ENCODE measurements at places on chromosomes 2 and 18. TPM values are rescaled to one million over a fixed set of nuclear protein-coding genes. Genes with fewer than 3 reads are reported as not detected.

OSR1 gene
- total RNA-seq: 20.8 TPM

PLEKHM3 gene
- total RNA-seq: 7.7 TPM

RBKS gene
- total RNA-seq: 4.1 TPM

CERKL gene
- total RNA-seq: 0.15 TPM

GCG gene
- total RNA-seq: not detected

PTCD3 gene
- 107 TPM for total RNA-seq

CNDP1 gene
- total RNA-seq: not detected

EIPR1 gene
- total RNA-seq: 23.2 TPM
